ENCODE measurements at places on chromosomes 1 and 21. TPM values are rescaled to one million over a fixed set of nuclear protein-coding genes. Genes with fewer than 3 reads are reported as not detected.
A peak's percentile ranks its signal among the peaks of the same experiment; 100 is the strongest.

DNA sequence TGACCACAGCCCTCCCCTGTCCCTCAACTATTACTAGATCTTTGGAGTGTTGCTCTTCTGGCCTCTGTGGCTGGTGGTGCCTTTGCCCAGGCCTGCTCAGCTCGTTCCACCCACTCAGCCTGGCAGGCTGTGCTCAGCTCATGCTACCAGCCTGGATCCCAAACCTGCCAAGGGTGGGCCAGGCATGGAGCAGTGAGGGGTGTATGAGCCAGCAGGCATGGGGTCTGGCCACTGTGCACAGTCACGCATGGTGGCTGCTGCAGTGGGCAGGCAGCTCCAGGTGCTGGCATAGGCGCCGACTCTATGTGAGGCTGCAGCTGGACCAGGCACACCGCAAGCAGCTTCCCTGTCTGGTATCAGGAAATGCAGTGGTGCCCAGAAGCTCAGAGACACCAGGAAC, 449.9 kb downstream of the MATN1 start:
- DNase-seq: peak; percentile 2

GRCh38 chr1:94094469-94095111, 26.4 kb downstream of the ABCA4 start:
- DNase-seq: no peak

The WDR64 gene
- total RNA-seq: not detected

The LRRIQ3 gene
- total RNA-seq: 0.50 TPM
